ENCODE measurements at places on chromosomes 2 and 18.

GRCh38 chr2:188524519-188525113 lies 232.9 kb downstream of the GULP1 start:
- no peak for DNase-seq

- no peak for DNase-seq
Observed at GRCh38 chr2:10419553-10420257, 28.4 kb downstream of the ODC1 start.

DNA sequence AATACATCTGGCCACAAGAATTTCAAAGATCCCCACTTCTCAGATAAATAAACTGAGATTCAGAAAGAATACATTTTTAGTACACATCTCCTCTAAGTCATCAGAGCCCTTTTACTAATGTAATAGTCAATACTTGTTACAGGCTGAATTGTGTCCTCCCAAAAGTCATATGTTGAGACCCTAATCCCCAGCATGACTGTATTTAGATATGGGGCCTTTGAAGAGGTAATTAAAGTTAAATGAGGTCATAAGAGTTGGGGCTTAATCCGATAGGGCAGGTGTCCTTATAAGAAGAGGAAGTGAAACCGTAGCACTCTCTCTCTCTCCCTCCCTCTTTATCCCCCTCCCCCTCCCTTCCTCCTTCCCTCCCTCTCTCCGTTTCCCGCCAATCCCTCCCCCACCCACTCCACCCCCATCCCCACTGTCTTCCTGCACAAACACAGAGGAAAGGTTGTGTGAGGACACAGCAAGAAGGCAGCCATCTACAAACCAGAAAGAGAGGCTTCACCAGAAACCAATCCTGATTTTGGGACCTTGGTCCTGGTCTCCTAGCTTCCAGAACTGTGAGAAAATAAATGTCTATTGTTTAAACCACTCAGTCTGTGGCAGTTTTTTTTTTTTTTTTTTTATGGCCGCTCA lies 66.6 kb upstream of the ZNF397 start:
- DNase-seq: no peak

DNA sequence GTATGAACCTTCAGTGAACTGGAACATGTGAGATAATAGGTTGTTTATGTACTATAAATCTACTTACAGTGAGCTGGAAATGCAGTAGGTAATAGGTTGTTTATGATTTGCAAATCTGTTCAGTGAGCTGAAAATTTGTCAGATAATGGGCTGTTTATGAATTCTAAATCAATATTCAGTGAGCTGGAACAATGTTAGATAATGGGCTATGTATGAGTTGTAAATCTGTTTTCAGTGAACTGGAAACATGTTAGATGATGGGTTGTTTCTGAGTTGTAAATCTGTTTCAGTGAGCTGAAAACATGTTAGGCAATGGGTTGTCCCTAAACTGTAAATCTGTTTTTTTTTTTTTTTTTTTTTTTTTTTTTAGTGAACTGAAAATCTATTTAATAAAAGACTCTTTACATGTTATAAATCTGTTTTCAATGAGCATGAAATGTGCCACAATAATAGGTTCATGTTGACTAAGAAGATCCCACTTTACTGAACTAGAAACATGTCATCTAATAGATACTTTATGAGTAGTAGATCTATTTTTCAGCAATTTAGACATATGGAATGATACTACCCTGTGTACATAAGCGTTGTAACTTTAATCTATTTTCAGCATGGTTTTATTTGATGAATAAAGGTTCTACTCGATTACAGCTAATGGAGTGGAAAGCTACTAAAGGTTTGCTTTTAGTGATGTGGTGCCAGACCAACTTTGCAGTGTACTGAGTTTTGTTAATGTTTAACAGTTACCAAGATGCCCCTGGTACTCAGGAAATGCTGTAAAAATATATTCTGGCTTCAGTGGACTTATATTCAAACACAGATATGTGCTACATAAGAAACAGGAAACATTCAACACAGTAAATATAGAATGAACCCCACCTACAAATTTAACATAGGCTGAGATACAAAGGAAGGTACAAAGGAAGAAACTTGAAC lies 1471.8 kb downstream of the LRP1B start:
- DNase-seq: no peak

- DNase-seq: no peak
Observed at GRCh38 chr2:128208023-128208422, 110.6 kb downstream of the HS6ST1 start.

DNA sequence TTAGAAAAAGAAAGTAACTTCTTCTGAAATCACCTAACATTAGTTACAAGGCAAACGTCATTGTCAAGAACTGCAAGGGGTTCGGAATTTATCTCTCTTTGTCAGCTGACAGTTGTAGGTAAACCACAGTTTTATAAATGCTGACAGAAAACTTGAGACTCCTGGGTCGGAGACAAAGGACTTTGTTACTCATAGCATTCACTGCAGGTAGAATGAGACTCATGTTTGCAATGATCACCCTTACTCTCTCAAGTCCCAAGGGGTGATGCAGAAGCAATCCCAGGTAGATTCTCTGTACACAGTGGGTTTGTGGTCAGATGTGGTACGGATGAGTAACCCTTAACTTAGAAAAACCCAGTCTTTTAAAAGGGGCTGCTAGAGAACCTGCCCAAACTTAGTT lies 757.8 kb downstream of the TRIB2 start:
- no peak for DNase-seq

- no peak for DNase-seq
Observed at GRCh38 chr2:40201425-40201824, 250.5 kb downstream of the SLC8A1 start.

- no peak for DNase-seq
Observed at GRCh38 chr2:43083710-43084698, 142.4 kb downstream of the ZFP36L2 start.

DNA sequence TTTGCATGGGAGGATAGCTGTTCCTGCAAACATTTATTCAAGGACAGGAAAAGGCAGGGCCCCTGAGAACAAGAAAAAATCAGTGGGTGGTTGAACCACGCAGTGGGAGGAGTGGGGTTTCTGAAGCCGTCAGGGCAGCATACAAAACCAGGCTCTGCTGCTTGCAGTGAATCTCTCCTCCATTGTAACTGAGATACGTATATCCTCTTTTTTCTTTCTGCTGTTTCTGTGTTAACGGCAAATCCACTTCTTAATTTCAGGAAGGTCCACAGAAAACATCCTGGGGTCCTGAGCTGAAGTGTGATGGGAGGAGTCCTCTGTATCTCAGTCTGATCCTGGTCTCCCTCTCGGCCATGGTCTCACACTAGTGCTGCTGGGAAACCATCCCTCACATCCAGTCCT lies 27.2 kb upstream of the KCNF1 start:
- DNase-seq: no peak

DNA sequence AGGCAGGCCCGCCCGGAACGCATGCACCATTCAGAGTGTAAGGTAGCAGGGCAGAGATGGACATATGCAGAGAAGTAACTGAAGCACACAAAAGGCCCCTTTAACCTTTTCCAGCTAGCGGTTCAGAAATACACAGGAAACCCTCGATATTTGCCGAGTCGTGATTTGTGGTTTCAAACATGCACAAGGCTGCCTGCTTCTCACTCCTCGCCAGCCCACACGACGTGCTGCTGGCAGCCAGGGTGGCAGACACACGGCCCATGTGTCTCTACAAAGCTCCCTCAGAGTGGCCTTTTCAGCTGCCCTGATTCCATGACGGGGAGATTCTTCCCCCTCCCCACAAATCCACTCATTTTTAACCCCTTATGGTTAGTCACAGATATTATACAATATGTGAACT lies 23.6 kb downstream of the ZBTB7C start:
- DNase-seq: no peak

GRCh38 chr2:7895289-7895688 lies 786.6 kb upstream of the ID2 start:
- DNase-seq: no peak

DNA sequence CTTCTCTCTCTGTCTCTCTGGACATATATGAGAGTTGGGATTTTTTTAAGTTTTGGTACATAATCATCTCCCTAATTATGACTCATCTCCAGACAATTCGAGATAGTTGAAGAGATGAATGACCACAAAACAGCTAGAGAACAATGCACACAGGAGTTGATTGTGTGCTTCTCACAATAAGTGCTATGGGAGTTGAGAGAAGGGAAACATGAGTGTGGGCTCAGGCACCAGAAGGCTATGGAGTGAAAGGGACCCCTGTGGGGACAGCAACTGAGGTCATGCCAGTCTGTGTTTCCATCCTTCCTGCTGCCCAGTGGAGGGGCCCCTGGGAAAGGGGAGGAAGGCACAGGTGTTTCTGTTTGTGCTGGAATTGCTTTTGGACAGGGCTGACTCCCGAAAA lies 6.5 kb upstream of the YWHAQ start:
- no peak for DNase-seq

DNA sequence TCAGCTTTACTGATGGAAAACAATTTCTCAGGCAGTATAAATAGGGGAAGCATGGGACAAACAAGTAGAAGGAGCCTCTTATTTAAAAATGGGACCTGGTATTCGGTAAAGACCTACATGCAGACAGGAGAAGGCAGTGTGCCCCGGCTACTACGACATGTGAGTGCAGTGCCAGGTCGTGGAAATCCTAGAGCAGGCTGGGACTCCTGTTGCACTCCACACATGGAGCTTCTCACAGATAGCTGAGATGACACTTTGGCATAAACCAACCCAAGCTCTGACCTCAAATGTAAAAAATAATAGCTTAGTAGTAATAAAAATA lies 885 bp upstream of the DSEL start:
- DNase-seq: no peak

DNA sequence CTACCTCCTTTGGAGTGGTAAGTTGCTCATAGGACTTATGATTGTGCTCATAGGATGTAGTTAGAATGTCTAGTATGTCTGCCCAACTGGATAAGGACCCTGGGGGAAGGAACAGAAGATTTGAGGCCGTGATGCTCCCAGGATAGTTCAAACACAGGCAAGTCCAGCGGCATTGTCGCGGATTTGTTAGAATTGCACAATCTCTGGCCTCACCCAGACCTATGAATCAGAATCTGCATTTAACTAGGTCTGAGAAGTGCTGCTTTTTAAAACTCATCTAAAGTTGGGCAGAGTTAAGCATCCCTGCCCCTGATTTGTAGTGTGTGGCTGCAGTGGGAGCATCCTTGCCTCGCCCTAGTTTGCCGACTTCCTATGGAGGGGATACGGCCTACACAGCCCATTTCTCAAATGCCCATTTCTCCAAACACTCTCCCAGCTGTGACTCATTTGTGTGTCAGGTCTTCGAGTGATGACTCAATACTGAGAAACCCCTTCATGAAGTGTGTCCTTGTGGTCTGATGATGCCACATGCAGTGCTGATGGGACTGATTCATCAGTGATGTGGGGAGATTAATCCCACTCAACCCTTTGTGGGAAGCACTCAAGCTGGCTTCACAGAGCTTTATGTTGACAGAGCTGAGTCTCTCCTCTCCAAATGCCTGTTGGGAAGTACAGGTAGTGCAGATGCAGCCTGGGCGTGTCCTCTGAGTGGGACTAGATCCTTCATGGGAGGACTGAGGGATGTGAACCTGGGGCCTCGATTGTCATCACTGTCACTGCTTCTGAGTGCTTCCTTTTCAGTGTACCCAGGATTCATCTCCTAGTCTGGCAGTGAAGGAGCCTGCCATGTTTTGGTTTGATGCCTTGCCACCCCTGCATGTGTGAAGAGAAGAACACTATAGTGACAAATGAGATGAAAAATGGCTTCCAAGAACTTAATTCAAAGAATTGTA lies 18.7 kb downstream of the SMIM21 start:
- DNase-seq: no peak

- DNase-seq: no peak
Observed at GRCh38 chr2:40292291-40292690, 159.6 kb downstream of the SLC8A1 start.

- no peak for DNase-seq
Observed at GRCh38 chr18:34976534-34976898, 64.7 kb upstream of the MAPRE2 start.

GRCh38 chr2:2876331-2877221 lies 501.0 kb downstream of the EIPR1 start:
- DNase-seq: no peak

DNA sequence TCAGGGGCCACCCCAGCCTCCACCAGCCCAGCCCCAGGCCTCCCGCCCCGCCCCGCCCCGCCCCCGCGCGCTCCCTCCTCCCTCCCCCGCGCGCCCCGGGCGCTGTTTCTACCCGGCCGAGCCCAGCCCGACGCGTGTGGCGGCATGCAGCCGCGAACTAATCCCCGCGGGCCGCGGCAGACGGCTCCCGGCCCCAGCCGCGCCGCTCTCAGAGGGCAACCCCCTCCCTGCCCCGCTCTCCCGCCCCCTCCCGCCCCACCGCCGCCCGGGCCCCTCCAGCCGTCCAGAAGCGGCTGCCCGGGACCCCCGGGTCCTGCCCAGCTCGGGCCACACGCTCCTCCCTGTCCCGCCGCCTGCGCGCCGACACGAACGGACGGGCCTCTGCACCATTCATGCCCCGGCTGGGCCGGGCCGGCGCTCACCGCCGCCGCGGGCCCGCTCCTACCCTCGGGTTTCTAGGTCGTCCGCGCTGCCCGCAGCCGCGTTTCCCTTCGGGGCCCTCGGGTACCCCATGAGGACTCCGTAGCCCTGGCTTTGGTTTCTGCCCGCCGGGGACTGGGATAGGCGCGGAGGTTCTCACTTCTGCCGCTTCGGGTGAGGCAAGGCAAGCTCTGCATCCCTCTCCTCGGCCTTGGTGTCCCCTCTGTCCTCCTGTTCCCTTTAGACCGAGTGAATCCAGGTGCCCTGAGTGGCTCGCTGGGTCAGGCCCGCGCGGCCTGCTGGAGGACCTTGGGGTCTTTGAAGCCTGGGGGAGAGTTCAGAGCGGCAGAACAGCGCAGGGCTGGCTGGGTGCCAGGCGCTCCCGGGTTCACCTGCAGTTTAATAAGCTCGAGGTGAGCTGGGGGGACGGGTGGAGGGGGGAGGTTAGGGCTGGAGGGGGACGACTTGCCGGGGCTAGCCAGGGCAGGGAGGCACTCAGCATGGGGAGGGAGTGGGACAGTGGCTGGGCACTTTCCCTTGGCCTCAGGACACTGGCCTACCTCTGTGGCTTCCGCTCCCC lies 3.1 kb downstream of the WNT10A start:
- DNase-seq: no peak

DNA sequence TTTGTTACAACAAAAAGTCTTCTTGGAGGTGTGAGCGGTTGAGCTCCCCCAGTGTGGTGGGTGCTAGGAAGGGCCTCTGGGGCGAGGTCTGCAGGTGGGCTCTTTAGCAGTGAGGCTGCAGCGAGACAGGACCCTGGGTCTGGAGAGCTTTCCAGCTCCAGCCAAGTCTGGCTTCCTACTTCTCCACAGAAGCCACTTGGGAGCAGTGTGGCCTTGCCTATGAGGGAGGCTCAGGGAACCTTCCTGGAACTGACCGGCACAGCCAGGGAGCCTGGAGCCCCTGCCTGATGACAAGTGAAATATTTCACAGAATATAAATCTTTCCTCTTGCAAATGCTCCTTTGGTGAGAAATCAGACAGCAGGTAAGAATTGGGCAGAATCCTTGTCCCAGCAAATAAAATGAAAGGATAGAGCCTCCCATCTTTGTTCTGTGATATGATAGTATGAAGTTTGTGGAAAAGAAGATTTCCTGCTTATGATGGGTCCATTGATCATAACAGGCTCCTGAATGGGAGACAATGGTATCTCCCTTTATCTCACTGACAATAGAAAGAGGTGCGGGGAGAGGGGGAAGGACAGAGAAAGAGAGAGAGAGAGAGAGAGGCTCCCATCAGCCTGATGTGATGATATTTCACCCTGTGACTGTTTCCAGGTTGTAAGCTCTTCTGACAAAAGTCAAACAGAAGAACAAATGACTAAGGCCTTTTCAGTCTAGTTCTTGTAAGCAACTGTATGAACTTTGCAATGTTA lies 289.8 kb upstream of the SPRED2 start:
- no peak for DNase-seq
